ENCODE measurements at places on chromosomes 1 and 21.
A peak's percentile ranks its signal among the peaks of the same experiment; 100 is the strongest.

DNA sequence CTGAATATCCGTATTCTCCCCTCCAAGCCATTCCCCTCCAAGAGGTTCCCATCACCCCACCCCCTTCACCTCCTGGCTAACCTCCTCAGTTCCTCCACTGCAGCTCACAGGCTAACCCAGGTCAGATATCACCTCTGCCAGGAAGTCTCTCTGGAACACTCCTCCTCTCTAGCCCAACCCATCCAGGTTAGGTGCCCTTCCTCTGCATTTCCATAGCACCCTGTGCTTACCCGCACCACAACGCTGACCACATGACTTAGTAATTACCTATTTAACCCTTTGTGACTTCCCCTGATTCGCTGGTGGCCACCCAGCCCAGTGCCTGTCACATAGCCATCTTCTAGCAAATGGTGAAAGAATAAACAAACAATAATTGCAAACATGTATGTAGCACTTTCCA, 49.5 kb upstream of the IFFO2 start:
- no peak for DNase-seq

DNA sequence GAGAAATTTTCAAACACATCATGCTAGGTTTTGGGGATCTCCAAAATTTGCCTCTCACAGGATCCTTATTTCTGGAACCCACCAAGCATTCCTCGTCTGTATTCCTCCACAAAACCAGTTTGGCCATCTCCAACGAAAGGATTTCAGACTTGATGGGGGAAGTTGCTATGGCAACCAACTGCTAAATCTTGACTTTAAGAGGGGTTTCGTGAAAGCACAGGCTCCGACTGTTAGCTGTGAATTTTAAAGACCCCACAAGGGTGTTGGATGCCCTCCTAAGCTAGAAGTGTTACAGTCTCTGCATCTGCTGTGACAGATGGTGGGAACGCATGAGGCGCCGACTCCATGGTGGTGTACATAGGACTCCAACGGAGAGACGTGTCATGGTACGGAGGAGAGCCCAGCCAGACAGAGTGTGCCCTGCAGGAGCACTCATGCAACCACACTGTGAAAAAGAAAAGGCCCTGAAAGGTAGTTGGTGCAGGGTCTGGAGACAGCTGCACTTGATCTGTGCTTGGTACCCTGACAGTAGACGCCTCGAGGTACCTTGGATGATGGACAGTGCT, 147.1 kb downstream of the ASTN1 start:
- DNase-seq = no peak

DNA sequence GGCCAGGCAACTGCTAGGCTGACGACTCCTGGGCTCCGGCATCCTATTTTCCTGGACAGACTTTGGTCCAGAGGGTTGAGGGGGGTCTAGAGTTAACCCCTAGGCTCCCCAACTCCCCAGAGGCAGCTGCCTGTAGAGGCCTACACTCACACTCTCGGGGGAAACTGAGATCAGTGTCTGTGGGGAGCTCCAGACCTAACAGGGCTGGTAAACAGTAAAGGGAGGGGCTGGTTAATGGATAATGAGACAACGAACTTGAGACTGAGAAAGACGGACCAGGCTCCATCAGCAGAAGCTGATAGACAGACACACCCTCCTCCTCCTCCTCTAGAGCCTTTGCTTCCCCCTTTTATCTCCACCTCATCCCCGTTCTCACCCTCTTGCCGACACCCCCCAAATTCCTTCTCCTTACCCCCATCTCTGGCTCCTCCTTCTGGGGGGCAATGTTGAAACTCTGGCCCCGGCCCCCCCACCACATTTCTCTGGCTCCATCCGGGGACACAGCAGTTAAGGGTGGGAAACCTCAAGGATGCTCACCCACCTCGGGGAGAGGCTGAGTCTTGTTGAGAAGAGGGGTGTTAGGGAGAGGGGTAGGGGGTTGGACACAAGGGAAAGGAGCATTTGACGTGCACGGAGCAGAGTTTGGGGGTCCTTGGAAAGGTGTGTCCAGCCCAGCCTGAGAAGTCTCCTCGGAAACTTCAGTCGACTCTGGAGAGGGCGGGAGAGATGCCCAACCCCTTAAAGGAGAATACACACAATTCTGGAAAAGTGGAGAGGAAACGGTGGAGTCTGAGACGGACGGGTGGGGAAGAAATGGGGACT, at the start of gene MTMR11:
Gene MTMR11 (minus strand): TSS at position 710 of the 822 bp plus-strand sequence. CDS start 232 bp downstream, at position 478.
- DNase-seq = peak; percentile 10

DNA sequence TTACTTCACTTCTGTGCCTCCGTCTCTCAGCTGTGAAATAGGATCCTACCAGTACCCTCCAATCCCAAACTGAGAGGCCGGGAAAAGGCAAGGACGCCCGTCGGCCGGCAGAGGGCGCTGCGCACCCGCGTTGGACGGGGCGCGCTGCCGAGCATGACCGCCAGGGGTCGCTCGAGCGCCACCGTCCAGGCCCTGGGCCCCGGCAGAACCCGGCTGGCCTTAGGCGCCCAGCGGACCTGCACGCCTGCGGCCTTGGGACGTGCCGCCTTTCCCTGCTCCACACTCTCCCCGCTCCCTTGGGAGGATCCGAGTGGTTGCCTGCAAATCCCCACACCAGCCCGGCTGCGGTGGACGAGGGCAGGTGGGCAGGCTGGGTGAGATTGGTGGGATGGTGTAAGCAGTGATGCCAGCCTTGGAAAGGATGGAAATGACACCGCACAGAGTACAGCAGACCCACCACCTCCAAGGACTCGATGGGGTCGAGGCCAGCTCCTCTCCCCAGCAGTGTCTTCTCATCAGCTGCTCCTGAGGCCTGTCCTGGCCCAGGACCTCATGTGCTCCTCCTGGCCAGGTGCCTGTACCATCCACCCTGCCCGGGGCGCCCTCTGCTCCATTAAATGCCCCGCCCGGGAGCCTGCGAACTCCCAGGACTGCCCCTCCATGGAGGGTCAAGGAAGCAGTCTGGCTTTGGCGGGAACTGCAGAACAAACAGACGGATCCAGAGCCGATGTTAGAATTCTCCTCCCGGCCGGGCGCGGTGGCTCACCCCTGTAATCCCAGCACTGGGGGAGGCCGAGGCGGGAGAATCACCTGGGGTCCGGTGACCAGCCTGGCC, 47.4 kb upstream of the LBR start:
- DNase-seq = peak; percentile 77

DNA sequence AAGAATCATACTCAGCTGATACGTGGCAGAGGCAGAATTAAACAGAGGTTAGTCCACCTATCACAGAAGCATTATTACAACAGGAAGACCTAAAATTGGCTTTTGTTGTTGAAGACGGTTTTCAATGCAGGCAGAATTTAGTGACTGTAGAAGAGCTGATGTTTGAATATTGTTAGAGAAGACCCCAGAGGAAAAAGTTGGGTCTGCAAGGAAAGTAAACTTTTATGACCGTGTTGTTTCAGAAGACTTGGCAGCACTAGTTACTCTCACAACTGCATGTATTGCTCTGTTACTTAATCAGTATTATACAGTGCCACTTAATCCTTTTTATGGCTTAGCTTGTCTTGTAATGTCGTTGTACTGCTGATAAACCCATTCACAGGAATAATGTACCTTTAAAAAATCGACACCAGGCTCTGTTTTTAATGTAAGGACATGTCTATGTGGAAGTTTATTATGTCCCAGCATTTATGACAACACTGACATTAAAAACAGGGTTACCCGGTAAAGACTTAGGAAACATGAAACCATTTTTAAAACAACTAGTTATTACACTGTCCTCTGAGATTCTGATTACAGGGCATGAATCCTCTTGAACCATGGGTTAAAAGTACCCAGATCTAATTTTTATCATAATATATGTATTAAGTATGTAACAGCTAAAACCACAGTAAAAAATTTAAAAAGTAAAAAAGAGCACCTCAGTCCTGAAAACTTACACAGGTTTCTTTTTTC, 235.4 kb downstream of the TTLL7 start:
- no peak for DNase-seq

DNA sequence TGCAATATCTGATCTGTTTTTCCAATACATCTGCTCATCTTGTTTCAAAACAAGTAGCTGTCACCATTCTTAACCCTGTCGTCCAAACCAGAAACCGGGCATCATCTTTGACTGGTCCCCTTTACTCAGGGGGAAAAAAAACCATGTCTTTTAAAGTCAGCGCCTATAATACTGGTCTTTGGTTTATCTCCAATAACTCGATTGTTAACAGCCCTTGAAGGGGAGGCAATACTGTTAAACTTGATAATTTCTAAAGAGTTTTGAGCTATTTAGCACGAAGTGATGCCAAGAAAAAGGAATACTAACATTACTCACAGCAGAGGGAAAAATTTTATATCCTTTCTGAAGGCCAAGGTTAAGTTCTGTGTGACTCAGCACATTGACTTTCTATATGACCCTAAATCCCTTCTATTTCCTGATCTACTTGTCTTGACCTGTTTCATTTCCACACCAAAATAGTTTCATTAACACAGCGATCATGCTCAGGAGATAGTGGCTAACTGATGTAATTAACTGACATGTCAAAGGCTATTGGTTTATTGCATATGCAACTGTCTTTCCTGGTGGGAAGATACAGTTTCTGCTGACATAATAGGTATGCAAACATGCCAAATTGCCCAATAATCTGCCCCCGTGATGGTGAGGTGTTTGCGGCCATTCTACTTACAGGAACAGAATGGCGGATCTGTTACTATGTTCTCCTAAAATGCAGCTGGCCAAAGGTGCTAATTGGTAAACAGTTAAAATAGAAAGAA, 59.1 kb downstream of the NFIA start:
- no peak for DNase-seq

DNA sequence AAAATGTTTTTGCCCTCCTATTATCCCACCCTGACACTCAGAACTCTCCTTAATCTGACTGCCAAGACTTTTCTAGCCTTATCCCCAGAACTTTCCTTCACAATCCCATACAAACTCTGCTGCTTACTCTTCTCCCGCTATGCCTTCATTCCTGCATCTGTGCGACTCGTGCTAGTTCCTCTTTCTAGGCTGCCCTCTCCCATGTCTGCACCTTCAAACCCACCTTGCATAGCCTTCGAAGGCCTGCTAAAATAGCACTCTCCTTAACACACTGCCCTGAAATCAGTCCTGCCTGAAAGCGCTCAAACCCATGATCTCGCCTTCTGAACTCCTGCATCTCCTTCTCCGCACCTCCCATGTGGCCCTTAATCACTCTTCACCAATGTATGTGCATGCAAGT, 2.5 kb upstream of the NCF2 start:
- no peak for DNase-seq

DNA sequence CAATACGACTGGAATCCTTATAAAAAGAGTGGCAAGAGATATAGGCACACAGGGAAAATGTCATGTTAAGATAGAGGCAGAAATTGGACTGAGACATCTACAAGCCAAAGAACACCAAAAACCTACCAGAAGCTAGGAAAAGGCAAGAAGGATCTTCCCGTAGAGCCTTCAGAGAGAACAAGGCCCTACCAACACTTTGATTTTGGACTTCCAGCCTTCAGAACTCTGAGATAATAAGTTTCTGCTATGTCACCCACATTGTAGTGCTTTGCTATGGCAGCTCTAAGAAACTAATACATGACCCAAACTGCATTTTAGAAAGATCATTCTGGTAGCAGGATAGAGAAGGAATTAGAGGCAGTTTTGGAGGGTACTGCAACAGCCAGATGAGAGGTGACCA, 24.1 kb upstream of the MUTYH start:
- DNase-seq = no peak

- DNase-seq = no peak
Observed at GRCh38 chr1:180352021-180352420, 122.0 kb downstream of the LHX4 start.

- DNase-seq = no peak
Observed at GRCh38 chr1:77484334-77484733, 198.1 kb downstream of the ZZZ3 start.

- DNase-seq = no peak
Observed at GRCh38 chr1:167618366-167618765, 11.7 kb upstream of the RCSD1 start.

DNA sequence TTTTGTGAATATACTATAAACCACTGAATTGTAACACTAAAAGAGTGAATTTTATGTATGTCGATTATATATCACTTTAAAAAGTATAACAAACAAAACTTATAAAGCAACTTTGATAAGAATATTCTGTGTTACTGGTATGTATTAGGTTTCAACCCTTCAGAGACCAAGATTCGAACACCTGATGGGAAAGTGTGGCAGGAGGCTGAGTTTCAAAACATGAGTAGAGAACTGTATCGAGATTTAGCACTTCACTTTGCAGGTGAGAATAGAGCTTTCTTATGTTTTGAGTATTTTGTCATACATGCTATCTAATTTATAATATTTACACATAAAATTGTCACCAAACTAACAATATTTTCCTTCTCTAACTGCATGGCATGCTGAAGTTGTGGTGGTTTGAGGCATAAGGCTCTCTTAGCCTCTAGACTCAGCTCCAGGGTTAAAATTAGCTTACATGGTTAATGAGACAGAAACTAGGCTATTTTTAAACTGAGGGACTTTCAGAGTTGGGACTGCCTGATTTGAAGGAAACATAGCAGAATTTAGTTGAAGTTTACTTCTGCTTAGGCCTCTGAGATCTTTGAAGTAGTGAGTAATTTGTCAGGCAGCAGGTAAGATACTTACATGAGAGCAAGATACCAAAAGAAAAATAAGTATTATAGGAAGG, 48.6 kb downstream of the CEP350 start:
- no peak for DNase-seq

- DNase-seq = no peak
Observed at GRCh38 chr1:176733661-176734060, 270.7 kb downstream of the PAPPA2 start.

- no peak for DNase-seq
Observed at GRCh38 chr1:199319341-199319740, 680.5 kb downstream of the PTPRC start.

GRCh38 chr1:198161718-198162090, 4.9 kb downstream of the NEK7 start:
- DNase-seq = no peak

DNA sequence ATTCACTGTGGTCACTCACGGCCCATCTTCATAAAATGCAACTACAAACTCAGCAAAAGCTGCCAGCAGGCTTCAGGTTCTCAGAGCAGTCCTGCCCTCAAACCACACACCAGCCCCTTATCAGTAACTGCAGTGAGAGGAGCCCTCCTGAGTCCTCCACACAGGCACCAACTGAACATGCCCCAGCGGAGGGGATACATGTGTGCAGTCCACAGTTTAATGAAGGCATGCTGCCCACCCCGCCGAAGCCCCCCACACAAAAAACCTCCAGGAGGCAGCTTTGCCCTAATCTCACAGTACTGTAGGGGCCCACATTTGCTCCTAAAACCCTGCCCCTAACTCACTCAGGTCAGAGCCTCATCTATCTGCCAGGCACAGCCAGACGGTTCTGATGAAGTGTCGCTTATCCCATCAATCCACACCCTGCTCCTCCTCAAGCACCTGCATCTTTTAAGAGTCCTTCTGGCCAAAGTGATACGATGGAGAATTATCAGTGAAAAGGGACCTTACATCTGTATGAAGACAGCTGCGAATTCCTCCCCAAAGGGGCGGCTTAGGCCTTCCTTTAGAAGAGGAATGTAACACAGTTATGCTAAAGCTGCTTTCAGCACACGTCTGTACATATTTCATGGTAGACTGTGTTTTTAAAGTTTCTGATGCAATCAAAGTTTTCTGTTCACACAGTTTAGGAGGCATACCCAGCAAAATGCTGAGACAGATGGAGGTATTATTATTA, 3.5 kb downstream of the ABCB10 start:
- DNase-seq = no peak
